Activated T-helper 2 cell treated with anti-CD3 and anti-CD28 coated beads, Interferon-gamma antibody, Interleukin-2, Interleukin-4, amounts not matched to agents 10 μg/mL and 5 μg/mL and 100 μg/mL, durations not matched to agents 14 hours and 24 hours and 36 hours (primary cell): ENCODE measurements at places on chromosomes 5 and 9. TPM values are rescaled to one million over a fixed set of nuclear protein-coding genes. Genes with fewer than 3 reads are reported as not detected.

Gene FOXD4L4
- total RNA-seq: 0.11 TPM in 1 of 2 replicates, not detected in the other

DNA sequence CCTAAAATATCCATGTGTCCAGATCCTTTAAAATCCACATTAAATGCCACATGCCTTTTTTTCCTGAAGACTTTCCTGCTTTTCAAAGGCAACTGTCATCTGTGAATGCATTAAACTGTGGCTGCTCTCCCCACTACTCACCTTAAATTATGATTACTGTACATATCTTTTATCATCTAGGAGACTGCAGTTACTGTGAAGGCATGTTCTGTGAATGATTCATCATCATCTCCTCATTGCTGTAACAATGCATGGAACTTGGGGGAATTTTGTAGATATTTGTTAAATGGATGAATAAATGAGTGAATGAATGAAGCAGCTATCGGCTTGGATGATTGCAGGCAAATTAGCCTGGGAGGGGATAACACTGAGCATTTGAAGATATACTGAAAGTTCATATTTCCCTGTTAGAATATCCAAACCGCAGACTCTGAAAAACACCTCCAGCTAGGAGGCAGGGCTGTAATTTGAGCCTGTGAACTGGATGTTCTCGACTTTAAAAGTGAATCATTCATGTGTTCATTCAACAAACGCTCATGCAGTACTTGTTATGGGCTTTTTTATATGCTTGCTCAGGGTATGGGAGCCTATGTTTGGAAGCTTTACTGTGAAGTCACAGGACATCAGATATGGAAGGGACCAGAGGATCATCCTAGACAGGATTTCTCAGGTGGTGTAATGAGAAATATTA lies 519.2 kb downstream of the KIF4B start:
- DNase-seq: no peak

GRCh38 chr5:111143910-111144309 lies 51.8 kb downstream of the WDR36 start:
- no peak for DNase-seq

Gene MCTP1
- total RNA-seq: not detected in 2 replicates

- no peak for DNase-seq
Observed at GRCh38 chr5:141602606-141603005, 16.2 kb downstream of the DIAPH1 start.

- DNase-seq: no peak
Observed at GRCh38 chr9:92725766-92726165, 38.9 kb downstream of the BICD2 start.

GRCh38 chr5:62093976-62094375 lies 212.0 kb upstream of the KIF2A start:
- no peak for DNase-seq

GRCh38 chr5:84585218-84585617 lies 200.5 kb upstream of the EDIL3 start:
- DNase-seq: no peak

GRCh38 chr9:114276908-114277821 lies 45.7 kb upstream of the ORM1 start:
- no peak for DNase-seq

GRCh38 chr5:181008136-181008535 lies 19.5 kb downstream of the BTNL3 start:
- no peak for DNase-seq
